GM03348 (cell line): ENCODE measurements at places on chromosomes 5 and 9.
A peak's percentile ranks its signal among the peaks of the same experiment; 100 is the strongest.

- peak; percentile 17 for DNase-seq
Observed at GRCh38 chr5:116442095-116442534, 132.5 kb downstream of the SEMA6A start.

DNA sequence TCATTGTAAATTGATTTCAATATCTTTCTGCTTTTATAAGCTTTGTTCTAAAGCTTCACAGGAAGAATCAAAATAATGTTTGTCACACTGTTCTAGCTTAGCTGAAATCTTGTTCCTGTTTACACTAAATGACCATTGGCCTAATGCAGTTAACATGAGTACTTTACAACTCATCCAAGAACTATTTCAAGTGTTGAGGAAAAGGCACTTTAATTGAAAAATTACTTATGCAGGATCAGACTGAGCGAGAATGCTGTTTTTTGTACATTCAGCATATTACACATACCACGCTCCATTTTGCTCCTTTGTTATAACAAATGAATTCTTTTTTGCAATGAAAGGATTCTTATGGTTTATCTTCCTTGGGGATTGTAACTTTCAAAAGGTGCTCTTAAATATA is 22.4 kb upstream of the SMIM15 start:
- no peak for DNase-seq

DNA sequence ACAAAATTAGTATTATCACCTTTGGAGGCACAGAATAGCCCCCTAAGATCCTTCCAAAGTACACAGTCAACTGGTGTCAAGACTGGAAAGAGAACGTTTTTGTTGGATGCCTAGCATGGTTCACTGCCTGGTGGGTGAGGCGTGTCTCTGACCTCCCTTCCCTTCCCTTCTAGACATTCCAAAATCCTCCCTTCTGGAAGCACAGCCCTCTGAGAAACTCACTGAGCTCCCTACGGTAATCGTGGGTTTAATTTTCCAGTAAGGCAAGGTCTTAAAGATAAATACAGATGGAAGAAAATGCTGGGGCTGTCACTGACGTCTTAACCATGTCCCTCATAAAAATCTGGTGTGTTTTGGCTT is 138.8 kb downstream of the LIFR start:
- DNase-seq, result no peak

- DNase-seq, result no peak
Observed at GRCh38 chr9:95971815-95972214, 96.3 kb downstream of the ERCC6L2 start.

GRCh38 chr9:94773655-94774054 is 47.2 kb downstream of the AOPEP start:
- DNase-seq, result no peak

DNA sequence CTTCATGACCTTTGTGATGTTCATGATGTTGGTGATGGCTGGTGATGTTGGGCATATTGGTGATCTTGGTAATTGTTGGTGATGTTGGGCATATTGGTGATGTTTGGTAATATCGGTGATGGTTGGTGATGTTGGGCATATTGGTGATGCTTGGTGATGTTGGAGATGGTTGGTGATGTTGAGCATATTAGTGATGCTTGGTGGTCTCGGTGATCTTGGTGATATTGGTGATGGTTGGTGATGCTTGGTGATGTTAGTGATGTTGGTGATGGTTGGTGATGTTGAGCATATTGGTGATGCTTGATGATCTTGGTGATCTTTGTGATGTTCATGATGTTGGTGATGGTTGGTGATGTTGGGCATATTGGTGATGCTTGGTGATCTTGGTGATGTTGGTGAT is 73.8 kb downstream of the IRX2 start:
- no peak for DNase-seq

DNA sequence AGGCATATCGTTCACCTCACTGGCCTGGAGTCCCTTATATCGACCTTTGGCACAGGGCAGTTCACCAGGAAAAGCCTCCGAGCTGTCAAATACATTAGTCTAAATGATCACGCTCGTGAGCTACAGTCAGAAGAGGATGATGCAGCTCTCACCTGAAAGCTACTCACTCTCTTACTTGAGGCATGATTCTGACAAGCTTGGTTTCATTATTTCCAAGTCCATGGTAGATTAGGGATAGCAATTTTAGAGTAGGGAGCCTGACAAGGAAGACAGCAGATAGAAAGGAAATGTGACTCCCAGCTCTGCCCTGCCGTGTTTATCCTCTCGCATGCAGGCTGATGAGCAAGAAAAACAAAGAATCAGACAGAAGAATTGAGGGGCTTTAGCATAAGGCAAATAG is 98.0 kb upstream of the MAP1B start:
- no peak for DNase-seq

DNA sequence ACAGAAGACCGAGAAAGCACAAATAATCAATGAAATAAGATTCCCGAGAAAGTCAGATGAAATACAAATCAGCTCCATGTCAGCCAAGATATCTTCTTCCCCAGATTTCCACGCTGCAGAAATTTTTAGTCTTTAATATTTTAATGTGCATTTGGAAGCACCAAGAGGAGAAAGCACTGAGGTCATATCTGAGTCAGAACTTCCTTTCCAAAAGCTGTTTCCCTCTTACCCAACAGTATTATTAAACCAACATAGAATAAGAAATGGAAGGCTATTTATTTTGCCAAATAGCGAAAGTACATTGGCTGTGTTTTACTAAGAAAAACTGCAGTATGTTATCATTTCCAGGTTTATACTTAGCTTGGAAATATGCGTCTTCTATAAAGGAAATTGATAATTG is 772.1 kb upstream of the CDH9 start:
- DNase-seq, result no peak

DNA sequence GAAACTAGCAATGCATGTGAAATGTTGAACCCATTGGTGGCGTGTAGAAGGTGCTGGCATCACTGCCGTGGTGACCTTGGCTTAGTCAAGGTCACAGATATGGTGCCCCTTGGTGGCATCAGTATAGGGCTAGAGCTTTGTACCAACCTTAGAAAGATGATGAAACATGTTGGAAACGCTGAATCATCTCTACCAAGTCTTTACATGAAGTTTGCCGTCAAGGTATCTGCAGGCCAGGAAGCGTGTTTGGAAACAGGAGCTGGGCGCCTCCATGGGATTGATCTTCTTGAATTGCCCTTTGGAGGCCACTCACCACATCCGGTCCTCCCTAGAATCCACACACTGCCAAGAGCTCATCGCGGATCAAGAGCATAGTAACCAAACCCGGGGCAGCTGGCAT is 16.9 kb upstream of the BOD1 start:
- DNase-seq, result no peak
